ENCODE measurements at places on chromosomes 1 and 21.
A peak's percentile ranks its signal among the peaks of the same experiment; 100 is the strongest.

GRCh38 chr1:154407198-154408091 is 2.3 kb downstream of the IL6R start:
- H3K4me1 ChIP-seq: peaks cover 51% of the 10 kb centered on the region
- no peaks in the 10 kb centered on the region for H3K27me3 ChIP-seq
- peak overlapping the region; percentile 88 for H3K27ac ChIP-seq
- peak overlapping the region; percentile 82 for H3K4me3 ChIP-seq
- DNase-seq: no peak
- peaks cover 14% of the 10 kb centered on the region for H3K36me3 ChIP-seq

DNA sequence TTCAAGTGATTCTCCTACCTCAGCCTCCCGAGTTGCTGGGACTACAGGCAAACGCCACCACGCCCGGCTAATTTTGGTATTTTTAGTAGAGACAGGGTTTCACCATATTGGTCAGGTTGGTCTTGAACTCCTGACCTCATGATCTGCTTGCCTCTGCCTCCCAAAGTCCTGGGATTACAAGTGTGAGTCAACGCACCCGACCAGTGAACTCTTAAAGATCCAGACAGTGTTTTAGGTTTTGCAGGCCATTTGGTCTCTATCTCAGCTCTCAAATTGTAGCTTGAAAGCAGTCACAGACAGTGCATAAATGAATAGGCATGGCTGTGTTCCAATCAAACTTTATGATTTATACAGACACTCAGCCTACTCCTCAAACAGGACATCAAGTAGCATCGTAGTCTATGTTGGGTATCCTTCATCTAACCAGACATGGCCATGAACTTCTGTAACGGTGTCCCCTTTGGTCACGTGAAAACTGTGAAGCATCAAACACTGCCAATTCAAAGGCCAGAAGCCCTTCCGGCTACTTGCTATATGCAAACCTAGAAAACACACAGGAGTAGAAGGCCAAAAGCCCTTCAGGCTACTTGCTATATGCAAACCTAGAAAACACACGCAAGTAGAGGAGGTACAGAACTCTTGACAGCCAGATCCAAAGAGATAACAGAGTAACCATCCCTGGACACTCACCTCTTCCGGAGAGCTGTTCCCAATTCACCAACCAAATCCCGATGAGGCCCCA is 3.1 kb downstream of the FUCA1 start:
- H3K4me1 ChIP-seq: peaks cover 22% of the 10 kb centered on the region
- H3K27me3 ChIP-seq: no peaks in the 10 kb centered on the region
- no peak overlapping the region for H3K27ac ChIP-seq
- no peak for DNase-seq

- peaks cover 39% of the 10 kb centered on the region for H3K36me3 ChIP-seq
- peaks cover 33% of the 10 kb centered on the region for H3K4me1 ChIP-seq
- DNase-seq: peak; percentile 90
- H3K27me3 ChIP-seq: no peaks in the 10 kb centered on the region
Observed at GRCh38 chr1:11059968-11060830, at the start of gene SRM. TSS of gene SRM (minus strand) at chr1:11060018. CDS start at chr1:11059943, 75 bp downstream.

DNA sequence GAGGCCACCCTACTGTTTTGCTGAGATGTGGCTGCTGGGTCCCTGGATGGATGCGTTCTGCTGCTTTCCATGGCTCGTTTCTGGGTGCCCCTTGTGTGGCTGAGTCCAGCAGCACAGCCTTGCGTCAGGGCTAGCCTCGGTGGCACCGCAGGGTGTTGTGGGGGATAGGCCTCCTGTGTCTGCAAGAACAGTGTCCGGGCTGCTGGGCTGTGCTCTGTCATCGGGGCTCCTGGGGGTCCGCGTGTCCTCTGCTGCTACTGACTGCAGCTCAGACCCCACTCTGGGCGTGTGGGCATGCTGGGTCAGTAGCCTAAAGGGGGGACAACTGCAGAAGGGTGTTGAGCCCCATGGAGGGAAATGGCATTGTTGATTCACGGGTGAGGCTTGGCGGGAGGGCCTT is 4.9 kb downstream of the RRP1 start:
- peak overlapping the region; percentile 23 for H3K27ac ChIP-seq
- H3K27me3 ChIP-seq: no peaks in the 10 kb centered on the region
- H3K36me3 ChIP-seq: peaks cover 66% of the 10 kb centered on the region
- H3K4me3 ChIP-seq: no peak overlapping the region
- no peak for DNase-seq
- H3K4me1 ChIP-seq: peaks cover 16% of the 10 kb centered on the region

DNA sequence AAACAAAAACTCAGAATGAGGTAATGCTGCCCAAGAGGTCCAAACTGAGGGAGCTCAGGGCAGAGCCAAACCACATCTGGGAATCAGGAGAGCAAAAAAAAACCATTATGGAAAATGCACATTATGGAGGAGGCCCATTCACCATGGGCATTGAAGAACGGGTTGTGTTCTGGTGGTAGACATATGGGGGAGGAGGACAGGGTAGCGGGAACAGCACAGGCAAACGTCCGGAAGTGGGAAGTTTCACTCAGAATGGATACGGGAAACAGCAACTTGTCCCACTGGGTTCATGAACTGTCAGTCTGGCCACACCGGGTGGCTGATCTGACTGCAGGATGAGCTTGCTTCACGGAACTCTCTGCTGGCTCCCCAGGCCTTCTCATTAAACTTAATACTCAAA is 139.7 kb downstream of the RRAGC start:
- no peak overlapping the region for H3K27ac ChIP-seq
- no peaks in the 10 kb centered on the region for H3K4me1 ChIP-seq
- H3K4me3 ChIP-seq: no peak overlapping the region
- H3K27me3 ChIP-seq: peaks cover 59% of the 10 kb centered on the region

- H3K4me3 ChIP-seq: no peak overlapping the region
- H3K4me1 ChIP-seq: no peaks in the 10 kb centered on the region
- no peaks in the 10 kb centered on the region for H3K27me3 ChIP-seq
Observed at GRCh38 chr1:184082541-184083415, 31.2 kb downstream of the TSEN15 start.

DNA sequence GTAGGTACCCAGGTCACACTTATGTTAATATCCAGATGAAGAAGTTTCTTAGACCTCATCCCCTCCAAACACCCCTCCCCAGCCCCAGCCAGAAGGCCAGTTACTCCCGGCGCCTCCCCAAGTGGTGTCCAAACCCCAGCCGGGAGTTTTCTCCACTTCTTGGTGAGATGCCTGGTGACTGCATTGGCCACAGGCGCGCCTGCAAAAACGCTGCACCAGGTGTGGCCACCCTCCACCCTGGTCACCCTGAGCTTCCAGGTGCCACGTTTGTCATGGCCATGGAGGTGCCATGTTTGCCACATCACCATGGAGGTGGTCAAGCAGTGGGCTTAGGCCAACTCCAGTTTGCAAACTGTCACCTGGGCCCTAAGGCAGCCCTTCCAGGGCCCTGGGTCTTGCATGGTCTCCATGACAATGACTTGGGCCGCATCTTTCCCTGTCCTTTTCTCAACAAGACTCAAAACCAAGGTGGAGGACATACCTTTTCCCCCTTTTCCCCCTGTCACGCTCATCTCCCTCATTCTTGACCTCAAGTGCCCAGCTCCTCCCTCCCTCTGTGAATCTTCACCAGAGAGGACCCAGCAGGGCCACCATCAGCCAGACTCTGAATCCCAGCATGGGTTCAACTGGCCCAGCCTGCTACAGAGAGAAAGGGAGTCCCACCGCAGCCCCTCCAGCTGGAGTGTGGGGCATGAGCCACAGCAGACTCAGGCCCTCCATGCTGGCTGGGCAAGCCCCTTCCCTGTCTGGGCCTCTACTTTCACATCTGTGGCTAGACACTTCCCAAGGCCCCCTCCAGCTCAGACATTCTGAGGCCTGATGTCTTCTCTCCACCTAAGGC is 125.9 kb upstream of the ZBTB40 start:
- H3K36me3 ChIP-seq: no peaks in the 10 kb centered on the region
- no peak overlapping the region for H3K27ac ChIP-seq
- DNase-seq: no peak
- H3K4me3 ChIP-seq: no peak overlapping the region

DNA sequence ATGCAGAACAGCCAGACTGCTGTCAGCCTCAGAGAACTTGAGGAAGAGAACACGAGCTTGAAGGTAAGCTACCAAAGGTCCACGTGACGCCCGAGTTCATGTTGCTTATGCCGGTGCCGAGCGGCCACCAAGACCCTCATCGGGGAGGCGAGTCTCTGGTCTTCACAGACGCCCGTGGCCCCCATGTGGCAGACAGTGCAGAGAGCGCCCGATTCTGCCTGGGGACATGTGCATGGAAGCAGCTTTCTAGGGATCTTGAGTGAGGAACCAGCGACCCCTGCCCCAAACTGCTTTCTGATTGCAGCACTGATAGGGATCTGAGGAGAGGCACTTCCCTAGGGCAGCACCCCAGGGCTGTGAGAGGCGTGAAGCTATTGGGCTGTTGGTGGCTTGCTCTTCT is 56.3 kb upstream of the DIP2A start:
- no peak for DNase-seq
- H3K27me3 ChIP-seq: no peaks in the 10 kb centered on the region
- H3K27ac ChIP-seq: no peak overlapping the region
- H3K4me3 ChIP-seq: no peak overlapping the region
- no peaks in the 10 kb centered on the region for H3K4me1 ChIP-seq

DNA sequence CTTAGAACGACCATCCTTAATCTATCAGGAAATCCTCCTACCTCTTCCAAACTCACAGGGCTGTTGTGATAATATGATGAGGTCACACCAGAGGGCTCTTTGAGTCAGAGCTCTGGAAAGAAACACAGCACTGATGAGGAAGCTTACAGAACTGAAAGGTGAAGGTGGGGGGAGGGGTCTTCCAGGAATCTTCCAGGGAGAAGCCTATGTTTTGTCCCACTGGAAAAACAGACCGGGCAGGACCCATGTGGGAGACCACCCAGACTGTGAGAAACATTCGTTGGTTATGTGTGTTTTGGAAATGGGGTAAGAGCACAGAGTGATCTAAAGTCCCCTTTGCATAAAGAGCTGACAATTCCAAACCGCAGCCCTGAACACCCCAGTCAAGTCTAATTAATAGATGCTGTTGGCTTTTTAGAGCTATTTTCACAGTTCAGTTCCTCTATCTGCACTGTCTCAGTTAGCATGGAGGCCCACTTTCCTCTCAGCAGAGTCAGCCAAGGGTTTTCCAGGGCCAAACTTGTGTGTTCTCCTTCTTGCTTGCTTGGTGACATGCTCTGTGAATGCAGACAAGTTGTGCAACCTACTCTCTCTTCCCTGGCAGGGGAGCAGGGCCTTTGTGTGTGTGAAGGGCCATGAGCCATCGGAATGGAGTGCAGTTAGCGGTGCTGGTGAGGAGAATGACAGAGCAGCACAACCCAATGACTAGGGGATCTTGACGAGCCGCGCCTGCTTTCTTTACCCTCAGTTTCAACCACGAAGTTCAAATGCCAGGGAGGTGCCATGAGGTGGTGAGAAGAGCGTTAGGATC is 12.3 kb downstream of the PHLDA3 start:
- no peak overlapping the region for H3K27ac ChIP-seq
- peaks cover 2% of the 10 kb centered on the region for H3K4me1 ChIP-seq
- H3K4me3 ChIP-seq: no peak overlapping the region
- H3K36me3 ChIP-seq: no peaks in the 10 kb centered on the region
- H3K27me3 ChIP-seq: peaks cover 9% of the 10 kb centered on the region

DNA sequence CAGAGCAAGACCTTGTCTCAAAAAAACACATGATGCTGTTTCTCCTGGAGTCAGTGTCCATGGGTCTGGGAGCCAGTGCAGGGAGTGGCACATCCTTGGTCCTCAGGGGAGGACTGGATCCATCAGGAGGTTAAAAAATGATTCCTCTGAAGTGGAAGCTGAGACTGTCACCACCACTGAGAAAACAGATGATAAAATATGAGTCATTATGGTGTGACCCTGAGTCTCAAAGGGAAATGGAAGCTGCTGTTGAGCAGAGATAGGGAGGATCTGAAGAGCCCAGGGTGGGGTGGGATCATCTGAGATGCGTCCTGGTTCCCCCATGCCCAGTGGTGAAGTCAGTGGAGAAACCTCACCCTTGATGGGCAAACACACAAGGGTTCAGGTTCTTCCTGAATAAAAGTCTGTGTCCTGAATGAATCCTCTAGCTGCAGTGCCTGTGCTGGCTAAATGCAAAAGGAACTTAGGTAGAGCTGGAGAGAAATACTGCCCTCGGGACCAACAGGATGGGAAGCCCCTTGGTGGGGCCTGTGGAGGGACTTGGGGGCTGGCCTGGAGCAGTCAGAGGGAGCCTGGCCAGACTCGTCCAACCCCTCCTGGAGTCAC is 61.6 kb upstream of the TENT5B start:
- H3K36me3 ChIP-seq: no peaks in the 10 kb centered on the region
- H3K4me3 ChIP-seq: no peak overlapping the region
- peaks cover 5% of the 10 kb centered on the region for H3K27me3 ChIP-seq
- no peaks in the 10 kb centered on the region for H3K4me1 ChIP-seq

- H3K4me3 ChIP-seq: no peak overlapping the region
- H3K4me1 ChIP-seq: peaks cover 5% of the 10 kb centered on the region
- peaks cover 3% of the 10 kb centered on the region for H3K36me3 ChIP-seq
- H3K27ac ChIP-seq: no peak overlapping the region
Observed at GRCh38 chr1:156677616-156678596, 699 bp upstream of the NES start.

GRCh38 chr1:248618878-248619277 is 16.0 kb downstream of the OR2T11 start:
- H3K4me1 ChIP-seq: no peaks in the 10 kb centered on the region
- no peaks in the 10 kb centered on the region for H3K36me3 ChIP-seq
- DNase-seq: peak; percentile 17
- H3K4me3 ChIP-seq: no peak overlapping the region
- no peak overlapping the region for H3K27ac ChIP-seq

GRCh38 chr1:201171063-201172036 is 17.1 kb upstream of the TMEM9 start:
- H3K4me3 ChIP-seq: peak overlapping the region; percentile 89
- H3K36me3 ChIP-seq: peaks cover 5% of the 10 kb centered on the region
- peak; percentile 34 for DNase-seq
- H3K27me3 ChIP-seq: no peaks in the 10 kb centered on the region

GRCh38 chr1:47818682-47819573 is 178.3 kb downstream of the TRABD2B start:
- no peaks in the 10 kb centered on the region for H3K36me3 ChIP-seq
- H3K27me3 ChIP-seq: peaks cover 11% of the 10 kb centered on the region
- H3K4me1 ChIP-seq: no peaks in the 10 kb centered on the region
- H3K27ac ChIP-seq: no peak overlapping the region
- DNase-seq: no peak

DNA sequence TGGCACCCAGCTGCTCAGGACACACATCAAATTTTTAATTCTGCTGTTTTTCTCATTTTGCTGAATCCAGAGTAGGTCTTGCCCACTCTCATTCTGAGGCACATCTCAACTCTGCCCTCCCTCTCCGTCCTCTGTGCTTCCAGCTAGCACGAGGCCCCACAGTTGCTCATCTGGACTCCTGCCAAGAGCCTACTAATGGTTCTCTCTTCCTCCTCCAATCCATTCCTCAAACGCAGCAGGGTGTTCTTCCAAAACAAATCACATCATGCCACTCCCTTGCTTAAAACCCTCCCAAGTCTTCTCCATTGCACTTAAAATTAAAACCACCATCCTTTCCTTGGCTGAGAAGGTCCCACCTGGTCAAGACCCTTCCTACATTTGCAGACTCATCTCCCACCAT is 49.8 kb upstream of the SCAF4 start:
- no peak for DNase-seq
- no peaks in the 10 kb centered on the region for H3K4me1 ChIP-seq
- H3K27ac ChIP-seq: no peak overlapping the region
- peaks cover 3% of the 10 kb centered on the region for H3K36me3 ChIP-seq

Measured in effector memory CD8-positive, alpha-beta T cell (primary cell).